ENCODE measurements at places on chromosomes 11 and 22. TPM values are rescaled to one million over a fixed set of nuclear protein-coding genes. Genes with fewer than 3 reads are reported as not detected.

Gene P2RY2
- total RNA-seq, result 1.0 TPM

Gene VPREB1
- not detected for total RNA-seq

Gene SCUBE1
- under 0.01 TPM for total RNA-seq

Gene RAB36
- 0.52 TPM for total RNA-seq

Gene ZDHHC13
- 6.8 TPM for total RNA-seq

Gene NXPE2
- 0.52 TPM for total RNA-seq

Gene AMBRA1
- 17.7 TPM for total RNA-seq

Gene CARNS1
- total RNA-seq, result 17.2 TPM

Gene TNNT3
- 4,042 TPM for total RNA-seq

Gene CSKMT
- 4.7 TPM for total RNA-seq

Gene BEST1
- total RNA-seq, result 2.1 TPM

Gene SNAP29
- total RNA-seq, result 5.2 TPM

Gene ART5
- total RNA-seq, result 0.52 TPM

Gene VPREB3
- not detected for total RNA-seq

Gene MS4A1
- 1.6 TPM for total RNA-seq

Gene DUSP18
- 1.0 TPM for total RNA-seq

Gene P2RY6
- 2.1 TPM for total RNA-seq

Gene ARFGAP2
- total RNA-seq, result 105 TPM

Gene LRRC74B
- not detected for total RNA-seq

Gene RASD2
- 1.0 TPM for total RNA-seq

Gene TUBA8
- total RNA-seq, result 21.9 TPM

Gene GGT5
- total RNA-seq, result 2.1 TPM
